CD4-positive, alpha-beta T cell (primary cell): ENCODE measurements at places on chromosomes 5 and 9.

GRCh38 chr5:73446631-73447529 lies 1.7 kb downstream of the FOXD1 start:
- peak; percentile 38 for DNase-seq

GRCh38 chr5:71932655-71933338 lies 174.5 kb upstream of the MAP1B start:
- no peak for DNase-seq

GRCh38 chr5:82513738-82514137 lies 235.6 kb upstream of the RPS23 start:
- DNase-seq = no peak

DNA sequence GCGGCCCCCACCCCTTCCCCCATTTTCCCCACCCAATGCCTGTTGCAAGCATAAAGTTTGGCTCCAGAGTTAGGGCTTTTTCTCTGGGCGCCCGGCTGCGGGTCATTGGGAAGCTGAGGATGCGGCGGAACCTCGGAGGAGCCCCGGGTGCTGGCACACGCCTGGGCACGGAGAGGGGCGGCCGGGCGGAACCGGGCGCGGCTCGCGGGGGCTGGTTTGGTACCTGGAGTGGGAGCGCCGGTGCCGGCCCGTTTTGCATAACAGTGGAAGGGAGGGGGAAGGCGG lies 1.2 kb downstream of the PPARGC1B start:
- no peak for DNase-seq

DNA sequence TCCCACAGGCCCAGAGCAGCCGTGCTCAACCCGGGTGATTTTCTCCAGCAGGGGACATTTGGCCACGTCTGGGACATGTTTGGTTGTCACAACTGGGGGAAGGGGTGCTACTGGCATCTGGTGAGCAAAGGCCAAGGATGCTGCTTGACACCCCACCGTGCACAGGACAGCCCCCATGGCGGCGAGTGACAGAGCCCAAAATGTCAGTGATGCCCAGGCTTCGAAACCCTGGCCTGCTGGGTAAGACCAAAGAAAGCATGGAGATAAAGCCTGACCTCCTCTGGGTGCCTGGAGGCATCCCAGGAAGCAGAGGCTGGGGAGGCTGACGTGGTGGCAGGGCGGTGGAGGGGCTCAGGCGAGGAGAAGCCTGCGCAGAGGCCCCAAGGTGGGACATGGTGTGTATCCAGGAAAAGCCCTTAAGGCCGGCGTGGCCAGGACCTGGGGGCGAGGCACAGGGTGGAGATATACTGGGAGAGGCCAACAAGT lies 66.4 kb downstream of the ZNF354C start:
- DNase-seq = no peak

DNA sequence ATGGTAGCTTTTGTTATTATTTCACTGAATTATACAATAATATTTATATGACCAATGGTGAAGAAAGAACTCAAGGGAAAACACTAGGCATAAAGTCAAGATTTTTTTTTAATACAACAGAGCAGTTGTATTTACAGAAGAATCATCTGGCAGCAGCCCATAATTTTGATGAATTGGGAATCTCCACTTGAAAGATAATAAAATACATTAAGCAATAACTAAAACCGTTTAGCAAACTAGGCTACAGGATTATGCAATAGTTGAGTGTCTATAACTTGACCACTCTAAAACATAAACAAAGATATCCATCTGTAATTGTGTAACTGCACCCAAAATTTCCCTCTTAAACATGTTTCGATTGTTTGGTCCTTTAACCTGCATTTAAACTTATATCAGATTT lies 80.8 kb downstream of the SNCAIP start:
- DNase-seq = no peak

DNA sequence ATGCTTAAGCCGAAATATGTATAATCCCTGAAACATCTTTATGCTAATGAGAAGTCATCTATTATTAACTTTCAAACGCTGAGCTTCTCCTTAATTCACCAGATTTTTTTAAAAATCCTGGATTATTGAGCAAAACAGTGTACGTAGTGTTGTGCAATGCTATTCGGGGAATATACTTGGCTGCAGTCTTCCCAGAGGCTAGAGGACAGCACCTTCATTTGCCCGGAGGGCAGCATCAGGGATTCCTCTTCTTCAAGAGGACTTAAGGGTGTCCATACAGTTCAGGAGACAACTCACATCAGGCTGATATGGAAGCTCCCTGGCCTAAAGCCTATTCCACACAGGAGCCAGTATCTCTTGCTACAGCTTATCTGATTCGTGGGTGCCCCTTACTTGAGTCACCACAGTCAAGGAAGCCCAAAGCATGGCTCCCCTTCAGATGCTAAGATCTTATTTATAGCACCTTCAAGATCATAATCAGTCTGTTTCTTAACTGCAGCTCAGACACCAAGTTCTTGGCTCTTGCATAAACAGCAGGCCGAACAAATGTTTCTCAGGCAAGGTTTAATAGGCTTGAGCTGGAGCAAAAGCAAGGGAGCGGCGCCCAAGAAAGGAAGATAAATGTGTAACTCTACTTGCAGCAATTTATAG lies 29.4 kb downstream of the NUTM2F start:
- DNase-seq = no peak

- DNase-seq = no peak
Observed at GRCh38 chr5:84255315-84255714, 129.4 kb downstream of the EDIL3 start.
